Activated CD4-positive, alpha-beta T cell treated with anti-CD3 and anti-CD28 coated beads, Interleukin-2, amount 50 U/mL, for 24 hours (primary cell): ENCODE measurements at places on chromosomes 2 and 18.

GRCh38 chr2:26274058-26274613 lies 29.4 kb downstream of the HADHB start:
- no peak for DNase-seq

GRCh38 chr2:168432565-168433186 lies 23.4 kb upstream of the CERS6 start:
- DNase-seq: no peak

DNA sequence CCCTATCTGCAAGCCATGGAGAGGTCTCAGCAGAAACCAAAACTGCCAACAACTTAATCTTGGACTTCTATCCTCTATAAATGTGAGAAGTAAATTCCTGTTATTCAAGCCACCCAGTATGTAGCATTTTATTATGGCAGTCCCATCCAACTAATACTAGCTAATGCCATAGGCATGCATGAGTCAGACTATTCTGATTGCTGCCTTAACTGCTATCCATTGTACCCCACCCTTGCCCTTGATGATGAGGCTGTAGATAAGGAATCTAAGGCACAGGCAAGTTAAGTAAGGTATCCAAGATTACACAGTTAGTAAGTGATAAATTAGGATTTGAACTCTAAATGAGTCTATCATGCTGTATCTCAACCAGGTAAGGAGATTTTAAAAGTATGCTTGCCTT lies 223.0 kb downstream of the UBE2E3 start:
- DNase-seq: no peak

DNA sequence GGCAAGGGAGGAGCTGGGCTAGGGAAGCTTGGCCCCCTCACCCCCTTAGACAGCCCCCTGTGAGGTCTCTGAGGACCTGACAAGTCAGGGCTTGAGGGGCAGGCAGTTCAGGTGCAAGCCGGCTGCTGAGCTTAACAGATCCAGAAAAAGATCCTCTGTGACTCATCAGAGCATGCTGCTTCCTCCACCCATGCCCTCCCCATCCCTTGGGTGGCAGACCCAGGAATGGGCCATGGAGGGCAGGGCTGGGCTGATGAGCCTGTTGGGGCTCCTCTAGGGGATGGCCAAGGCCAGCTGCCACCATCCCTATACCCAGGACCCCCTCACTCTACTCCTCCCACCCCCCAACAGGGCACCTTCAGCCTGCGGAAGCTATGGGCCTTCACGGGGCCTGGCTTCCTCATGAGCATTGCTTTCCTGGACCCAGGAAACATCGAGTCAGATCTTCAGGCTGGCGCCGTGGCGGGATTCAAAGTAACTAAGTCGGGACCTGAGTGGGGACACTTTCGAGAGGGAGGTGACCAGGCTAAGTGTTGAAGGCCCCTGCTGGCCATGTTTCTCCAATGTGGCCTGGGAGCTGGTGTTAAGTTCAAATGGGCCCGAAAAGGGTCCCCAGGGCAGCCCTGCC lies 1.9 kb downstream of the SLC11A1 start:
- no peak for DNase-seq

DNA sequence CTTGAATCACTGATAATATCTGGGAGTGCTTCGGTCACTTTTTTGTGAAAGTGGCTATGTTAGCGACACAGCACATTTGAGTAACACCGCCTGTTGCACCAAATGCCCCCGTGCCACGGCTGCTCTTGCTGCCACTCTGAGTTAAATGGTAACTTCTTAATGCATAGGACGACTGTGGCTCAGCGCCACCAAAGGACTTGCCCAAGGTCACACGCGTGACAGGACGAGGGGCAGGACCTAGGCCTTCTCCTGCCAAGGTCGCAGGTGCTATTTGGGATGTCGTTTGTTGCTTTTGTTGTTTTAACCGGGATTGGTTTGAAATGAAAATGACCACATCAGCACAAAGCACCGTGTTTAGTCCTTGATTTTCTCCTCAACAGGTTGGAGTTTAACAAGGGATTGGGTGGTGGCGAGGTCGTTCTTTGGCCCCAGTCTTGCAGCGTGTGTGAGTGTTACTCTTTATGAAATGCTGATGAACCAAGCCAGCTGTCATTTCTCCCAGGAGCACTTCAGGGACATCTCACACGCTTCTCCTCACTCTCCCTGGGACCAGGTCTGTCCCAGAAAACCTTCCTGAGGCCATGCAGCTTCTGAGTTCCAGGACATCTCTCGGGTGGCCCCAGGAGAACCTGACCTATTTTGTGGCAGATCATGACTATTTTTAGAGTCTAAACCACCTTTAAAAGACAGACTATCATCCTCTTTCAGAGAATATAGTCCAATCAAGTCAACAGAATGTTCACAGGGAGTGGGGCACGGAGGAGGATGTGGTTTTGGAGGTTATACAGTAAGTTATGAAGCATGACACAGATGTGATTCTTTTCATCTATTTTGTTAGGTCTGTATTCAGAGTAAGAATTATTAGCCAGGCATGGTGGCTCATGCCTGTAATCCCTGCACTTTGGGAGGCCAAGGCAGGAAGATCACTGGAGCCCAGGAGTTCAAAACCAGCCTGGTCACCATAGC lies 49.9 kb downstream of the MTCL1 start:
- DNase-seq: peak; percentile 16

GRCh38 chr2:240240781-240241180 lies 100.3 kb upstream of the OTOS start:
- DNase-seq: no peak

- DNase-seq: no peak
Measured at GRCh38 chr2:240452462-240453256, 17.2 kb downstream of the GPC1 start.

GRCh38 chr2:43057026-43057741 lies 169.2 kb downstream of the ZFP36L2 start:
- no peak for DNase-seq
